HepG2 (cell line): ENCODE measurements at places on chromosomes 6 and 20.

- no peak for DNase-seq
Measured at GRCh38 chr6:165664559-165665383, 1.7 kb upstream of the PDE10A start.

DNA sequence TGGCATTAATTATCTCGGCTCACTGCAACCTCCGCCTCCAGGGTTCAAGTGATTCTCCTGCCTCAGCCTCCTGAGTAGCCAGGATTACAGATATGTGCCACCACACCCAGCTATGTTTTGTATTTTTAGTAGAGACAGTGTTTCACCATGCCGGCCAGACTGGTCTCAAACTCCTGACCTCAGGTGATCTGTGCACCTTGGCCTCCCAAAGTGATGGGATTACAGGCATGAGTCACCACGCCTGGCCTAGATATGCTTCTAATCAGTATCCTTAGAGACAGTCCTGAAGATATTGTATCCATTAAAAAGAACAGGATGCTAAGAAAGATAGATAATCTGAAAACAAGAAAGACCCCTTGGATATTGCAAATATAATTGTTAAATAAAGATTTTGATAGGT is 3.1 kb upstream of the IPCEF1 start:
- no peak for DNase-seq

GRCh38 chr20:38935967-38936407 is 9.8 kb downstream of the FAM83D start:
- DNase-seq: no peak

- no peak for DNase-seq
Measured at GRCh38 chr6:145075425-145075824, 659.9 kb downstream of the EPM2A start.

DNA sequence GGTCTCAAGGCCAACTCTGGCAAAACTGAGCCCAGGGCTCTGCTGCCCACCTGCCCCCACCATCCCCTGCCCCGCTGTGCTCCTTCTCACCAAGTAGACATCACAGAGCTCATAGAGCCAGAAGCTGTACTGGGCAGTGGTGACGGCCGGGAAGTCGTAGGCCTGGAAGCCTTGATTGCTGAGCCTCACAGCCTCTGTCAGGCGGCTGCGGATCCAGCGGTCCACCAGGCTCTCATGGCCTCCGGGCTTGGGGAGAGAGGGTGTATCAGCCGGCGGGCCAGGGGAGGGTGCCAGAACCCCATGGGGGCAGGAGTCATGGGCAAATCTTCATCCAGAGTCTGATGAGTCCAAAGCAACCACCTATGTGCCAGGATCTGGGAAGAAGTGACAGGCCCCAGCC is 2.8 kb upstream of the VWA7 start:
- no peak for DNase-seq

- DNase-seq: no peak
Measured at GRCh38 chr6:154187203-154187602, 148.2 kb downstream of the OPRM1 start.

GRCh38 chr6:162151021-162151665 is 576.4 kb downstream of the PRKN start:
- DNase-seq: no peak

DNA sequence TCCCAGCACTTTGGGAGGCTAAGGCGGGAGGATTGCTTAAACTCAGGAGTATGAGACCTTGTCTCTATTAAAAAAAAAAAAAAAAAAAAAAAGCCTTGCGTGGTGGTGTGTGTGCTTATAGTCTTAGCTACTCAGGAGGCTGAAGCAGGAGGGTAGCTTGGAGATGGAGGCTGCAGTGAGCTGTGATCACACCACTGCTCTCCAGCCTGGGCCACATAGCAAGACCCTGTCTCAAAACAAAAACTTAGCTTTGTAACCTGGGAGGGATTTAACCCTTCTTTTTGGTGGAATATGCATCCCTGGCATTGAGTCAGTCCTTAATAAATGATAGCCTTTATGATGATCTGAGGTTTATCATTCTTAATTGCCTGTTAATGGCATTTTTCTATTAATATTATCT is 12.8 kb downstream of the ASXL1 start:
- no peak for DNase-seq

- no peak for DNase-seq
Measured at GRCh38 chr20:61417221-61417941, 165.3 kb downstream of the CDH4 start.

GRCh38 chr6:109453594-109454495 is 1.7 kb downstream of the MICAL1 start:
- DNase-seq: no peak

DNA sequence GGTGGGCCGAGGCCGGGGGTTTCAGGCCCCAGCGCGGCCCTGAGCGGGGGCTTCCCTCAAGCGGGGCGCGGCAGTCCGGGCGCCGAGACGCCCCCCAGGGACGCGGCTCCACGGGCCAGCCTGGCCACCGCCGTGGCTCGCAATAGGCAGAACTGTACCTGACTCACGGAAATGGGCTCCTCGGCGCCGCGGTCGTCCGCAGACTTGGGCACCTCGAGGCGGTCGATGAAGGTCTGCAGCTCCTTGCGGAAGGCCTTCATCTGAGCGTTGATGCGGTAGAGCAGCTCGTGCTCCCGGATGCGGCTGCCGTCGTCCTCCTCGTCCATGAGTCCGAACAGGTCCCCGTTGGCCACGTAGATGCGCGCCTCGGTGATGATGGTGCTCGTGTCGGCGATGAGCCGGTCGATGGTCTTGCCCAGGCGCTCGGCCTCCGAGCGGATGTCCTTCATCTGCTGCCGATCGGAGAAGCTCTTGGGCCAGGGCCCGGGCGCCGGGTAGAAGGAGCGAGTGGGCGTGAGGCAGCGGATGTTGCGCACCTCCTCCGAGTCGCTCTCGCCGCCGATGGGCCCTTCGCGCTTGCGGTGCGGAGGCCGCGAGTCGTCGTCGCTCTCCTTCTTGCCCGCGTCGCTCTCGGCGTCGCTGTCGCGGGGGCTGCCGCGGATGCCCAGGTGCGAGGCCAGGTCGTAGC is 16.1 kb upstream of the KIAA0408 start:
- DNase-seq: no peak

DNA sequence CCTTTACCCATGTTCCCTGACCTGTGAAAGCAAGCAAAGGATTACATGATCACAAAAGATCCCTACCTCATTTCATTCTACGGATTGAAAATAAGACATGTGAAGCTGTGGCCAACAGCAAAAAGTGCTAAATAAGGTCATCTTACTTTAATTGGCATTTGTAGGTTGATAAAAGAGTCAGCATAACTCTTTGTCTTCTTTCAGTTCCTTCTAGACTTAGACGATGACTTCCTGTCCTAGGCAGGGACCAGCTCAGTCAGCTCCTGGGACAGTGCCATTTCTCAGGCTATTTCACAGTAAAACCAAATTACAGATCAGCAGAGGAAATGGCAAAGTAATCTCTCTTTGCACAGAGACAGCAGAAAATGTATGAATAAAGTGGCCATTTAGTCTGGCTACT is 480.7 kb downstream of the RFPL4B start:
- no peak for DNase-seq

GRCh38 chr6:112019589-112019988 is 34.3 kb upstream of the CCN6 start:
- DNase-seq: no peak

DNA sequence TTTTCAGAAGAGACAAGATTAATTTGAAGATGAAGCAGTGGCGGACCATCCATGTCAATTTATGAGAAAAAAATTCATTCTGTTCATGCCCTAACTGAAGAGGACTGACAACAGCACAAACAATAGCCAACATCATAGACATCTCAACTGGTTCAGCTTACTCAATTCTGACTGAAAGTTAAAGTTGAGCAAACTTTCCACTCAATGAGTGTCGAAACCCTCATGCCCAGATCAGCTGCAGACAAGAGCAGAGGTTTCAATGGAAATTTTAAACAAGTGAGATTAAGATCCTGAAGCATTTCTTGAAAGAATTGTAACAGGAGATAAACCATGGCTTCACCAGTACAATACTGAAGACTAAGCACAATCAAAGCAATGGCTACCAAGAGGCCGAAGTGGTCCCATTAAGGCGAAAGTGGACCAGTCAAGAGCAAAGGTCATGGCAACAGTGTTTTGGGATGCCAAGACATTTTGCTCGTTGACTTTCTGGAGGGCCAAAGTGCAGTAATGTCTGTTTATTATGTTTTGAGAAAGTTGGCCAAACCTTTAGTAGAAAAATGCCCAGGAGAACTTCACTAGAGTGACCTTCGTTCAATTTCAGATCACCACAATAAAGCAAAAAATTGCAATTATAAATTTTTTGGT is 6.1 kb upstream of the SFT2D1 start:
- DNase-seq: peak; percentile 70

DNA sequence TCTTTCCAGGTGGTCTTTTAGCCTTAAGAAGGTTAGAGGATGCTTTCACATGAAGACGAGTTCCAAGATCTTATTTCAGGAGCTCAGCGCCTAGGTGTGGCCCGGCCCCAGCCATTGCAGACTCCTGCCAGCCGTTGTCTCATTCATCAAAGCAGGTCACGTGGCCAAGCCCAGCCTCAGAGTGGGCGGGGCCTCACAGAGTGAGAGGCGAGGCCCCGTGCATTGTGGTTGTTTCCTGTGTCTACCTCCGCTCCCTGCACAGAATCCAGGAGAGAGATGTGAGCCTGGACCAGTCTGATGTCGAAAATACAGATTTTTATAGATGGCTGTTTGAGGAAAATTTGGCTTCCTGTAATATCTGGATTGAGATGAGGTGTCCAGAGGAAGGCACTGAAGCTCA is 49.2 kb upstream of the CST5 start:
- DNase-seq: no peak

GRCh38 chr6:159899994-159900745 is 9.4 kb downstream of the MAS1 start:
- no peak for DNase-seq

DNA sequence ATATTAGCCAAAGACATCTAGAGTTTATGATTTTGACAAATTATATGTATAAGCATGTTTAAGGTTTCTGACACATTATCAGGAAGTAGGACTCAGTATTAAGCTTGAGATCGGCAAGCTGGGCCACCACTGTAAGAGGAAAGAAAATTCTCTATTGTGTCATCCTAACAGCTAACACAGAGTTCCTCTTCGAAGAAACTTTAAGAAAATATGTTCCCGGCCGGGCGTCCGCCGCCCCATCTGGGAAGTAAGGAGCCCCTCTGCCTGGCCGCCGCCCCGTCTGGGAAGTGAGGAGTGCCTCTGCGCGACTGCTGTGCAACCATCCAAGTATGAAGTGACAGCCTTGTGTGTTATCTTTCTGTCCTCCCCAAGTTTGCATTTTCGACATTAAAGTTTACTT is 23.0 kb downstream of the USP49 start:
- DNase-seq: no peak

- DNase-seq: no peak
Measured at GRCh38 chr20:57618091-57618763, 2.0 kb downstream of the ZBP1 start.

DNA sequence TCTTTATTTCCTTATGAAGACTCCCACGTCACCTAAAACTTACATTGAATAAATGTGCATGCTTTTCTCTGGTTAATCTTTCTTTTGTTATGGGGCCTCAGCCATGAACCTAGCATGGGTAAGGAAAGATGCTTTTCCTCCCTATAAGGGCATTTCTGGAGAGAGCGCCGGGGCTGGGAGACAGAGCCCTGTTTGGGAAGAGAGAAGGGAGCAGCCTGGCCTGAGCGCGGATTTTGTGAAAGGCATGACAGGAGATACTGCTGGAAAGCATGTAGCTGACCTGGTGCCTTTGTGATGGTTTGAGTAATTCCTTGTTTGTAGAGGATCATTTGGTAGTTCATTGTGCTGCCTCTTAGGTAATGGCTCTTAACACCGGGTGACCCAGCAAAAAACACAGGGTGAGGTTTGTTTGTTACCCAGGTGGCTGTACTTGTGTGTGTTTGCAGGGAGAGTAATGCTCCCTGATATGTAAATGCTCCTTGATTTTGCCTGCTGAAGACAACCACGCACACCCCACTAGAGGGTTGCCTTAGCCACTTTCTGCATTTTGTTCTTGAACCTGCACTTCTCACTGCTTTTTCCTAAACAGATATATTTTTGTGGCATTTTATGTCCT is 59.2 kb downstream of the ANKRD6 start:
- no peak for DNase-seq

DNA sequence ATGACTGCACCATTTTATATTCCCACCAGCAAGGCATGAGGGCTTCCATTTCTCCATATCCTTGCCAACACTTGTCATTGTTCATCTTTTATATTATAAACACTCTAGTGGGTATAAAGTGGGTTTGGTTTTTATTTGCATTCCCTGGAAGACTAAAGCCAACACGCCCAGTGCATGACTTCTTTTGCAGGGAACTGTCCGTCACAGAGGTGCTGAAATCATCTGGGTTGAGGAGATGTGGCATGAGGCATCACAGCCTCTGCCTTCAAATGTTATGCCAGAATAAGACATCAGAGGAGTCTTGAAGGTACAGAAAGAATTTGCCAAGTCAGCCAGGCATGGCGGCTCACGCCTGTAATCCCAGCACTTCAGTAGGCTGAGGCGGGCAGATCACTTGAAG is 29.9 kb upstream of the FAM210B start:
- peak; percentile 25 for DNase-seq

DNA sequence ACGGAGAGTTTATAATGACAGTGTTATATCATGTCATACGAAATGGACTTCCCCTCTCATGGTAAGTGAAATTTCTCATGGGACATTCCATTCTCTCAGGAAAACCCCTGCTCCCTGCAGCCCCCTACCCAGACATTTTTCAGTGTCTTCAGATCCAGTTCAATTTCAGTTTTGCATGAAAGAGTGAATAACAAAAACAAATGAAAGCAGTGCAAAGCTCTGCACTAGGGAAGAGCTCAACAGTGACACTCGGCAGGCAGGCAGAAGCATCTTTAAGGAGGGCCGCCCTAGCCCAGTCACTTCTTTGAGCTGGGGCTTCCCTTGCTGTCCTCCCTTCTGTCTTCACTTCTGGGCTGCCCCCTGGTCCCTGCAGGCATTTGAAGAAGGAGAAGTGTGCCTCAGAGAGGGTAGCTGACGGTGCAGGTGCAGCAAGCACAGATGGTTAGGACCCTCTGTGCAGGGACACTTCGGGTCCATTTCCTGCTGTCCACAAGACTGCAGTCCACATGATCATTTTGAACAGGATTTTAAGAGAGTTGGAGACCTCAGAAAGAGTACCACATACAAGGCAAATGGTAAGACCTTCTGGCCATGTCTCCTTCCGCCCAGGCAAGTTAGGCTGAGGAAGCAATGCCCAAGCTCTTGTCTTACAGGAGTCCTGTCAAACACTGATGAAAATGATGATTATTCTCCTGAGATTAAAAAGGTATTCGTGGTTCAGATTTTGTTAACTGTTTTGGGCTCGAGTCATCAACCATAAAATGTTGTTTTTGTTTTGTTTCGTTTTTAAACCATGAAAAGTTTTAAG is 5.4 kb upstream of the DUSP22 start:
- no peak for DNase-seq

GRCh38 chr20:22511943-22512910 is 72.1 kb downstream of the FOXA2 start:
- DNase-seq: peak; percentile 99

DNA sequence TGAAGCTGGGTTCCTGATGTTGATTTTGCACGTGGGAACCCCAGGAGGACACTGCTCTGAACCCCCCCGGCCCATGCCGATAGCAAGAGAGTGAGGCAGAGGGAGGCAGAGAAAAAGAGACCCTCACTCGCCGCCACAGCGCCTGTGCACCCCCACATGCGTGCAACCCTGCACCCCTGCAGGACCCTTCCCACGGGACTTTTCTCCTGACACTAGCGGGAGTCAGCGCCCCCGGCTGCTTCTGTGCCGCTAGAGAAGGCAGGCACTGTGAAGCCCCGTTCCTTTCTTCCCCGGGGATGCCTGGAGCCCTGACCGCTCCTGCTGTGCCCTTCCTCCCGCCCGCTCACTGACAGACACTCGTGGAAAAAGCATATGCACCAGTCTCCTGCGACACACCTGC is 67.4 kb downstream of the GMPR start:
- no peak for DNase-seq
